CD4-positive, alpha-beta T cell (primary cell): ENCODE measurements at places on chromosomes 16 and 17.
A peak's percentile ranks its signal among the peaks of the same experiment; 100 is the strongest.

GRCh38 chr16:23342083-23342640 is 40.1 kb downstream of the SCNN1B start:
- no peaks in the 10 kb centered on the region for H3K27me3 ChIP-seq
- H3K4me3 ChIP-seq: no peak overlapping the region
- no peaks in the 10 kb centered on the region for H3K4me1 ChIP-seq
- no peaks in the 10 kb centered on the region for H3K36me3 ChIP-seq
- H3K27ac ChIP-seq: no peak overlapping the region

DNA sequence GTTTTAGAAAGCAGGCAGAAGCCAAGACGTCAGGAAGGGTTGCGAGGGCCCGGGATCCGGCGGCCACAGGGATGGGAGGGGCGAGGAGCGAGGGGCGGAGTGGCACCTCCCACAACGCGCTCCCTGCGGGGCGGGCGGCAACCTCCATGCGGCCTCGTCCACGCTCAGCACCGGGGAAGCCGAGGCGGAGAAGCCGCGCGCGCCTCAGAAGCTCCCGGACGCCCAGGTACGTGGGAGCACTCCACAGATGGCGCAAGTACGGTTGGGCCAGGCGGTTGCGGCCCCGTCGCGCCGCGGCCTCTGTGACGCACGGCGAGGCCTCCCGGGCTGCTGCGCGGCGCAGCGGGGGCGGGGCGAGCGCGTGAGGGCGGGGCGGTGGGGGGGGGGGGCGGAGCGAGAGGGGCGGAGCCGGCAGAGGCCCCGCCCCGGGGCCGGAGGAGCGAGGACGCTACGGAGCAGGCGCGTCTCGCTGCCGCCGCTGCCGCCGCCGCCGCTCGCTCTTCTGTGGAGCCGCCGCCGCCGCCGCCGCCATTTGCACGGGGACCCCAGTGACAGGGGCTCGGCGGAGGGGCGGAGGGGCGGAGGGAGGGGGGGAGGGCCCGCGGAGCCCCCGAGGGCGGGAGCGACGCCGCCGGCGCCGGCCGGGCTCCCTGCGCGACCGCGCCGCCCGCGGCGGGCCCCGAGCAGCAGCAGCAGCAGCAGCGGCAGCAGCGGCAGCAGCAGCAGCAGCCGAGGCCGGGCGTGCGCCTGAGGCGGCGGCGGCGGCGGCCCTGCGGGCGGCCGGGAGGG is at the start of gene TENT4B:
TSS of gene TENT4B (plus strand) at position 500 of the 789 bp plus-strand sequence. CDS start 316 bp downstream, outside the sequence.
- no peaks in the 10 kb centered on the region for H3K36me3 ChIP-seq
- H3K27ac ChIP-seq: peak within 1 kb of the TSS; percentile 90
- H3K4me3 ChIP-seq: peak within 1 kb of the TSS; percentile 77
- H3K4me1 ChIP-seq: peaks cover 47% of the 10 kb centered on the region
- peak; percentile 88 for DNase-seq

GRCh38 chr16:87041286-87041685 is 275.9 kb downstream of the C16orf95 start:
- no peak overlapping the region for H3K27ac ChIP-seq
- H3K4me3 ChIP-seq: no peak overlapping the region
- no peaks in the 10 kb centered on the region for H3K4me1 ChIP-seq
- H3K36me3 ChIP-seq: no peaks in the 10 kb centered on the region

- H3K4me3 ChIP-seq: no peak overlapping the region
- no peak overlapping the region for H3K27ac ChIP-seq
- no peaks in the 10 kb centered on the region for H3K36me3 ChIP-seq
- H3K4me1 ChIP-seq: no peaks in the 10 kb centered on the region
- H3K27me3 ChIP-seq: no peaks in the 10 kb centered on the region
Observed at GRCh38 chr16:58348986-58349385, 43.3 kb upstream of the GINS3 start.

DNA sequence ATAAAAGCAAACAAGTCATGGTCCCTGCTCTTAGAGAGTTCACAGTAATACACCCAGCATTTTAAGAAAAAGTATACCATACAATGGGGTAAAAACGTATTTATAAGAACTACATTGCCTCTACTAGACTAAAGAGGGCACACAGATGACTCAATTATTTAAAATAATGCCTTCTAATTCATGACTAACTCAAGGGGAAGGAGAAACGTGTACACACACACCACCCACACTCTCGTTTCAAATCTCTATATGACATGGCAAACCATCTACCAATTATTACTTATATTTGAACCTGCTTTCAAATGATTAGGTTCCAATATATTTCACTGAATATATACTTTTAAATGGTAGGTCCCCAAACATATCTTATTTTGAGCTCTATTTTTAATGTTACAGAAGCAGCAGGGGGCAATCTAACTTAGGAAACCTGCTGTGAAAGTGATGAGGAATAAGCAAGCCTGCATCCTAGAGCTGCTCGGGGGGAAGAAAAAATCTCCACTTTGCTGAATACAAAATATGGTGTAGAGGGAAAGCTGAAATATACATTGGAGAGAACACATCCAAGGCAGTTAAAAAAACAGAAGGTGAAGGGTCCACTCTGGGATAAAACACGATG is 232.4 kb upstream of the PSMD7 start:
- H3K4me3 ChIP-seq: no peak overlapping the region
- H3K36me3 ChIP-seq: no peaks in the 10 kb centered on the region
- no peak overlapping the region for H3K27ac ChIP-seq
- no peak for DNase-seq

GRCh38 chr16:86781046-86781445 is 202.7 kb downstream of the FOXL1 start:
- H3K36me3 ChIP-seq: no peaks in the 10 kb centered on the region
- no peak overlapping the region for H3K27ac ChIP-seq
- no peaks in the 10 kb centered on the region for H3K4me1 ChIP-seq
- DNase-seq: no peak
- H3K27me3 ChIP-seq: no peaks in the 10 kb centered on the region

GRCh38 chr17:71938340-71939010 is 182.3 kb upstream of the SOX9 start:
- DNase-seq: no peak
- no peaks in the 10 kb centered on the region for H3K4me1 ChIP-seq
- H3K27me3 ChIP-seq: no peaks in the 10 kb centered on the region
- H3K27ac ChIP-seq: no peak overlapping the region
- H3K4me3 ChIP-seq: no peak overlapping the region
